Heart right ventricle (tissue), 16 donors: ENCODE measurements at places on chromosomes 6 and 20. TPM values are rescaled to one million over a fixed set of nuclear protein-coding genes. Genes with fewer than 3 reads are reported as not detected.

DCDC2 gene
- total RNA-seq: not detected

GRCh38 chr20:50794846-50795634 is at the start of gene BCAS4:
BCAS4 (plus strand) TSS chr20:50795061; CDS start chr20:50795084, 23 bp downstream.
- peaks cover 21% of the 10 kb centered on the region for H3K4me1 ChIP-seq
- no peaks in the 10 kb centered on the region for H3K36me3 ChIP-seq
- no peak within 1 kb of the TSS for H3K27ac ChIP-seq
- peaks cover 5% of the 10 kb centered on the region for H3K27me3 ChIP-seq
- H3K4me3 ChIP-seq: peak within 1 kb of the TSS; percentile 78

CNBD2 gene
- total RNA-seq: 2.8 TPM

GRCh38 chr20:4136078-4136966 is 121.0 kb upstream of the RNF24 start:
- H3K27me3 ChIP-seq: no peaks in the 10 kb centered on the region
- H3K36me3 ChIP-seq: no peaks in the 10 kb centered on the region
- DNase-seq: no peak
- no peak overlapping the region for H3K27ac ChIP-seq
- no peaks in the 10 kb centered on the region for H3K4me1 ChIP-seq

GRCh38 chr6:65999288-65999791 is 292.3 kb upstream of the EYS start:
- DNase-seq: no peak
- no peaks in the 10 kb centered on the region for H3K36me3 ChIP-seq
- no peak overlapping the region for H3K4me3 ChIP-seq
- H3K27ac ChIP-seq: no peak overlapping the region
- H3K4me1 ChIP-seq: no peaks in the 10 kb centered on the region
- H3K27me3 ChIP-seq: no peaks in the 10 kb centered on the region
